ENCODE measurements at places on chromosomes 7 and 10.

DNA sequence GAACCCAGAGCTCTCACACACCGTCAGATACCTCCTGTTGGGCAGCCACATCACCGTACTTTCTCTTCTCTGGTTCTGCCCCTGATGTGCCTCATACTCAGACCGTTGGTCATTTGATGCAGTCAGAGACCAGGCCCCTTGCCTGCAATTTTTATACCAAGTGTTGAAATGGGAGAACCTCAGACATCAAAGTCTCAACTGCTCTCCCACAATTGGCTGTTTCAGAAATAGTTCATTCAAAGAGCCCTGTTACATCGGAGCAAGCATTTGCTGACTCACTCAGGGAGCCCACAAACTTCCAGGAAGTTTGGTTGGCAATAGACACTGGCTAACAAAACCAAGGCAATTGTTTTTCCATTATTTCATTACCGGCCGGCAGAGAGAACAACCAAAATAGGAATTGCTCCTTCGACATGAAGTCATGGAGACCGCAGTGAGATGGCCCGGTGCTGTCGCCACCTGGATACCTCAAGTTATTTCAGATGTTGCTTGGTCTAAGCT, 33.5 kb upstream of the ADAM12 start:
- no peak for DNase-seq

DNA sequence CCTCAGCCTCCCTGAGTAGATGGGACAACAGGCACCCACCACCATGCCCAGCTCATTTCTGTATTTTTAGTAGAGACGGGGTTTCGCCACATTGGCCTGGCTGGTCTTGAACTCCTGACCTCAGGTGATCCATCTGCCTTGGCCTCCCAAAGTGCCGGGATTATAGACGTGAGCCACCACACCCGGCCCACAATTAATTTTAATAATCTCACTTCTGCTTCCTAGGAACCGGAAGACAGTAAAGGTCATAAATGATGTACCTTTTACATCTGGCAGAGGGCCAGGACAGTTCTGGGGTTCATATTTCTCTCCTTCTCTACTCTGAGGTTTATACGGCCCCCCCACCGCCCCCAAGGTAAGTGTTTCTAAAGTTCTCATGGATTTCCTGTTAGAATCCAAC, 31.2 kb upstream of the AOAH start:
- DNase-seq: no peak

- no peak for DNase-seq
Observed at GRCh38 chr7:138170298-138170697, 94.0 kb downstream of the AKR1D1 start.

DNA sequence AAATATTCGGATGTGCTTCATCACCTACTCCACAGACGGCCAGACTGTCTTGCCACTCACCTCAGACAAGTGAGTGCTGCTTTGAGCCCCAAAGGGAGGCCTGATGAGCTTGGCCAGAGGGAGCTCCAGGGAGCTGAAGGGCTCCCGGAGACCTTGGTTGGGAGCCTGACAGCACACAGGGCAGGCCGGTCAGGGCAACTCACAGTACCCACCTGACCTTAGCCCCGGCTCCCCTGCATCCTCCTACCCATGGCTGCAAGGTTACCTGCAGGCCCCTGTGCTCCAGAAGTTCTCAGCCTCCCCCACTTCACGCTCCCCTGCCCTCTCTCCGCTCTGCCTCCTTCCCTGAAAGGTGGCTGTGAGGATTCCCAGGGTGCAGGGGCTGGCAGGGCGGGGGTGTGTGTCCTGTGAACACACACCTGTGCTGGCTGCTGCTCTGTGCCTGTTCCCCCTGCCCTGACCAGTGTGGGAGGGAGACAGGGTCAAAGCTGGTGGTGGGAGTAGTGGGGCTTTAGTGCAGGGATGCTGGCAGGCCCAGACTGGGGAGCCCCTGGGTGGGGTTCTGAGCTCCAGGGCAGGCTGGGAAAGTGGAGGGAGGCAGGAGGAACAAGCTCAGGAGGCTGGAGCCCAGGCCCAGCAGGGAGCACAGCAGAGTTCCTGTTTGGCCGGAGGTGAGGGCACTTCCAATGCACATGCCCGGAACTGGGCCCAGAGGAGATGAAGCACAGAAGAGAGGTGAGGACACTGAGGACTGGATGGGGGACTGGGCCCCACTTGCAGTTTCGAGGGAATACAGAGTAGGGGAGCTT, 7.2 kb downstream of the ANTXRL start:
- DNase-seq: no peak

GRCh38 chr10:63210611-63211196, 77.6 kb downstream of the NRBF2 start:
- no peak for DNase-seq

GRCh38 chr10:11823122-11823988, at the start of gene PROSER2:
Gene PROSER2 (plus strand): TSS chr10:11823356. CDS start chr10:11852078, 28,722 bp downstream.
- peak; percentile 48 for DNase-seq

DNA sequence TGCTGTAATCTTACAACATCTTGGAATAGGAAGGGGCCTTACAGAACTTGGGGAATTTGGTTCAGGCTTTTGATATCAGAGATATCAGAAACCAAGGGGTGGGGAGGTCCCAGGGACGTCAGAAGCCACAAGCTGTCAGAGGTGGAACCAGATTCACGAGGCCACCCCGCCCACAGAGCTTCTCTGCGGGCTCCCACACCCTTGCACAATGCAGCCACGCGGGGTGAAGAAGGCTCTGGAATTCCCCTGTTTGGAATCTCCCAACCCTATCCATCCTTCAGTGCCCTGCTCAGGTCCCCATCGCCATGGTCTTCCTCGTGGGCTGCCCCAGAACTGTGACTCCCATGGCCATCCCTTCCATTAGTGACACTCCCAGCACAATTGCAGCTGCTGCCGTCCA, 247.1 kb upstream of the SHH start:
- no peak for DNase-seq

DNA sequence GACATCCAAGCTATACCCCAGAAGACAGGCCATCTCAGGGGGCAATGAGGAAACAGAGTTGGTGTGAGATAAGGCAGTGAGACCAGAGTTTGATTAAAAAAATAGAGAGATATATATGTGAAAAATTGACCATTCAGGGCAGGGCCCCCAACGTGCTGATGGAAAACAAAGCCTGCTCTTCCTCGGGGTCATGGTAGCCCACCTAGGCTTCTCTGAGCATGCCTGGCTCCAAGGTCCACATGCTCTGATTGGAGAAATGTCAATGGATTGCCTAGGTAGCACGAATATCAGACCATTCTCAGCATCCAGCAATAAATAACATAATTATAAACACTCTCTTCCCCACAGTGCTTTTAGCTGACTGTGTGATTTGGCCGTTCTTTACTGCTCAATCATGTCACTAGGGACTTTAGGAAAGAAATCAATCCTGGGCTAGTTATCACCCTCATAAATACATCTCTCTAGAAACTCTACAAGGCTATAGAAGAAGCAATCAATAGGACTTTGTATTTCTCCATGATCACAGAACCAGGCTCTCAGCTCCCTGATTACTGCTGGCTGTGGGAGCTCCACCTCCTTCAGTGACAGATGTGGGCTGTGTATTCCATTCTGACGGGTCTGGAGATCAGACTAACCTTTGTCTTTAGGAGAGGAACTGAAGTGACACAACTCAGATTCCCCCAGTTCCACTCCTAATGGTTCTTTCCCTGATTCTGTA, 766.4 kb downstream of the GRID1 start:
- no peak for DNase-seq

DNA sequence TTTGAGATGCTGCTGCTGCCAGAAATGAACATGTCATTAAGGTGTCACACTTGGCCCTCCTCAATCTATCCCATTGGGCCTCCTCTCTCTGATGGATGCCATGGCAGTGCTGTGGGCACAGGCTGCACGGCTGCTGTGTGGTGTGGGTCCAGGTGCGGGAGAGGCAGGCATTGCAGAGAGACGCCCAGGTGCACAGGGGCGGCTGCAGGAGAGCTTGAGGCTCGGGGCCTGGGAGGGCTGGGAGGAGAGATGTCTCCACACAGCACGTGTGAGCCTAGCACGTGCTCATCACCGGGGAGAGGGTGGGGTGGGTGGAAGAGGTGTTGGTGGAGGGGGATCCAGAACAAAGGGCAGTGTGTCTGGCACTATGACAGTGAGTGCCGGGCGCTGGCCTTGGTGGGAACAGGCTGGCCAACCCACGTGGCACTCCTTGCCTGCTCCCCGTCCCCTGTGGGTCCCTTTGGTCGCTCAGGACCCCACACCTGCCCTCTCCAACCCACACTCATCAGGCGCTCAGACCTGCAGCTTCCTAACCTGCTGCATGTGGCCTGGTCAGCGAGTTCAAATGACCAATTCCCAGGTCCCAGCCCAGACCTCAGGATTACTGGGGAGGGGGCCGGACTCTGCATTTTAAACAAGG, 39.9 kb upstream of the BNIP3 start:
- no peak for DNase-seq

DNA sequence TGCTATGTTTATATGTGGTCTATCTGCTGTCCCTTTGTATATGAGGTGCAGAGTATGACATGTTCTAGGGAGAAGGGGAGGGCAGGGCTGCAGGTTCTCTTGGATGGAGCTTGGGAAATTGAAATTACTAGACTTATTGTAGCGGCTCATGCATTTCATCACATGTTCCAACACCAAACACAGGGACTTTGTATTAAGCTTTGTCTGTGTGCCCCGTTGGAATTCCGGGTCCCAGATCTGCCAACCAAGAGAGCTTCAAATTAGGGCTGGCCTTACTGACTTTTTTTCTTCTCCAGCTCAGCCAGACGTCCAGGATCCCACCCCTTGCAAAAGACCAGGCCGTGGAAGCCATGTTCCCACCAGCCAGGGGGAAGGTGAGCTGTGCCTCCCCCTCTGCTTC, 3.4 kb downstream of the ZNF789 start:
- DNase-seq: no peak

GRCh38 chr7:112573302-112574039, 92.7 kb downstream of the LSMEM1 start:
- no peak for DNase-seq

- no peak for DNase-seq
Observed at GRCh38 chr10:52729271-52730104, 43.1 kb downstream of the MBL2 start.

- DNase-seq: no peak
Observed at GRCh38 chr7:13908667-13909397, 80.6 kb downstream of the ETV1 start.

DNA sequence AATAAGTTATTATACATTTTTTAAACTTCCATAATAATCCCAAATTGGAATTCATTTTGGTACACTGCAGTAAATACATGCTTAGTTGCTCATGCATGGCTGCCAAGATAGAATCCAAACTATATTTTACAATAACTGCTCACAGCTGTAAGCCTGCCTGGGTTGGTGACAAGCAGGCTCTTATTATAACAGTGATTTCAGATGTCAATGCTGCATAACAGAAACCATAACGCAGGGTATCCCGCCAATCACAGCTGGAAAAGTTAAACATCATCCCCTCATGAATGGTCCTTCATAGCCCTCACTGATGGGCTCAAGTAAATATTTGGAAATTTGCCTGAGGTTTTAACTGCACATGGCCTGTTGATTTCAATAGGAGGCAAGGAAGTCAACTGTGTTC, 149.8 kb downstream of the AMPH start:
- no peak for DNase-seq

- DNase-seq: no peak
Observed at GRCh38 chr10:15182540-15183207, 14.2 kb upstream of the NMT2 start.

DNA sequence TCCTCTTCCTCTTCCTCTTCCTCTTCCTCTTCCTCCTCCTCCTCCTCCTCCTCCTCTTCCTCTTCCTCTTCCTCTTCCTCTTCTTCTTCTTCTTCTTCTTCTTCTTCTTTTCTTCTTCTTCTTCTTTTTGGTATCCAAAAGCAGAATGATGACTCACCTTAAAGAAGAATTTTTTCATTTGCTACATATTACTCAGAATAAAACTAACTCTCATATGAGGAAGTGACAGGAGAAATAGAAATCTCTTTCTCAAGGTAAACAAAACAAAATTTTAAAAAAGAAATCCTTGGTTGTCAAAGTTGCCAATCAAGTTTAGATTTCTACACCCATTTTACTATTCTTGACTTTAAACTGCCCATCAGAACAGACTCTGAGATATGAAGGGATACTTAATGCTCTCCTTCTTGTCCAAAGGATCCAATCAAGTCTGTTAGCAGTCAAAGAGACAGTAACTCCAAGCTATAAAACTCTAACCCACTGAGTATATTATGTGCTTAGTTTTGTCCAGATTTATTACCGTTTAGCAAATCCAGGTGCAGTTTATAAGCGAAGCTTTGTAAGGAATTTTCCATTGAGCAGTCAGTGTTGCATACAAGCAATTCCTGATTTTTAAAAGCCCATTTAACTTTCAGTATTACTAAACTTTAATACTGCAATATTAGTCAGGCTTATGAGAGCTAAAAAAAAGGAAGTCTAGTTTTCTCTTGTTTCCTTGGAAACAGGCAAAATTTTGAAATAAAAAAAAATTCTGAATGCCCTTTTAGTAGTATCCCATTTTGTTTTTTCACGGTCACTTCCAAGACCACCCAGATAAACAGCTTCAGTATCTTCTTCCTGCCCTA, 43.1 kb upstream of the SNX13 start:
- no peak for DNase-seq

DNA sequence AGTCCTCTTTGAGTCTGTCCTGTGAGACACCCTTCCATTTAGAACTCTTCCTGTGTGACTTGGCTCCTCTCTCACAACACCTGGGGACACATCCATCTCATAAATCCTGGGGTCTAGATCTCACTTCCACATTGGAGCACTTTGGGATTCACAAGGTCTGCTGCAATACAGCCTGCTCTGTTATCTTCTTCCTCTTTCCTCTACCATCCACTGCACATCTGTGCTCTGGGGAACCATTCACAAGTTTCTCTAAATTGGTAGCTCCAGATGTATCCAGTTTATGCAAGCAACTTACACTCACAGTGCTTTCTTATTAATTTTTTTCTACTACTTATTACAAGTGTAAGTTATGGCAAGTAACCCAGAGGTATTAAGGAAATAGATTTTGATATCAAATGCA, 5.5 kb upstream of the FIGNL1 start:
- DNase-seq: no peak

GRCh38 chr7:151930695-151931094, 25.6 kb upstream of the GALNTL5 start:
- no peak for DNase-seq

- no peak for DNase-seq
Observed at GRCh38 chr7:45239486-45239885, 81.9 kb downstream of the RAMP3 start.

- peak; percentile 44 for DNase-seq
Observed at GRCh38 chr10:104337521-104337984, 712 bp downstream of the ITPRIP start.

DNA sequence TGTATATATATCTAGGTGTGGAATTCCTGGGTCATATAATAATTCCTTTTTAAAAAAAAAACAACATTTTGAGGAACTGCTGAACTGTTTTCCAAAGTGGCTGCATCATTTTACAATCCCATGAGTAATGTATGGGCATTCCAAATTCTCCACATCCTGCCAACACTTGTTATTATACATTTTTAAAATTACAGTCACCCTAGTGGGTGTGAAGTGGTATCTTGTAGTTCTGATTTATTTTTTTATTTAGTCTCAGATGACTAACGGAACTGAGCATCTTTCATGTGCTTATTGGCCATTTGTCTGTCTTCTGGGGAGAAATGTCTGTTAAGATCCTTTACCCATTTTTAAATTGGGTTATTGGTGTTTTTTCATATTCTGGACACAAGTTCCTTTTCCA, 12.0 kb upstream of the KLHL7 start:
- DNase-seq: no peak

GRCh38 chr7:528451-528850, 8.8 kb upstream of the PDGFA start:
- no peak for DNase-seq
